ENCODE measurements at places on chromosomes 13 and 19.

GRCh38 chr13:36096461-36097416 is 34.4 kb downstream of the DCLK1 start:
- DNase-seq, result no peak

- no peak for DNase-seq
Measured at GRCh38 chr19:17398902-17399527, 5.0 kb upstream of the CCDC194 start.

DNA sequence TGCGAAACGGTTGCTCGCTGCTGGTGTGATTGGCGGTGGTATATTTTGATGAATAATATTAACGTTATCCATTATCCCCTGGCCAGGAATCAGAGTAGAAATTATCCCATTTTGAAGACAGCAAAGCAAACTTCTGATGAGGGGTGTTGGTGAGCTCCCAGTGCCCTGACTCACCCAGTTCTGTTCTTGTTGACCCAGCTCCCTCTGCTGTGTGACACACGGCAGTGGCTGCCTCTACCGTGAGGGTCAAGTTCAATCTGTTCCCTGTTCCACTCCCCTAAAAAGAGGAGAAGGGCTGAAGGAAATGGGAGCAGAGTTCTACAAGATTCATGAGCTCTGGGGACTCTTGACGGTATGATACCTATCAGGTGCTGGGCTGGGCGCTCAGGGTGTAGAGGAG is 2.0 kb downstream of the CAMSAP3 start:
- no peak for DNase-seq

DNA sequence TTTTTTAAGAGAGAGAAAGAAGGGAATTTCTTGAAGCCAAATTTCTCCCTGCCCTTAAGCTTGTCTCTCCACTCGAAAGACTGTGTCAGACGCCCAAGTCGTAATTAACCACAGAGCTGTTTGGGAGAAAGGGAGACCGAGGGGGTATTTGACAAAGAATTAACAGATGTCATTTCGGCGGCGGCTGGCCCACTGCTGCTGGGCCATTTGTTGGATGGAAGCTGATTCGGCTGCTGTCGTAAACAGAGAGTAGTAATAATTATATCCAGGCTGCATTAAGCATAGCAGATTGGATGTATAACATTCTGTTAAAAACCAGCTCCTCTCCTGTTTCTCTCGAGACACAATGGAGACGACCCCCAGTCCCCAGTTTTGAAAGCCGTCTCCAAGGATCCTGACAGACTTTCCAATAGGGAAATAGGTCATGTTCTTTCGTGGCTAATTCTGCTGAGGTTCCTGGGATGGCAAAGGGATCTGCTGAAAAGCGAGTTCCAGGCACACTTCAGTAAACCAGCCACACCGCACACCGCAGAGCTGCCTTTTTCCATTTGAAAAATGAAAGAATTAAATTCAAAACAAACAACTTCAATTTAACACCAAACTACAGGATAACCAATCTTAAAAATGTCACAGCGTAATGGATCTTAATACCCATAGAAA is 71.5 kb downstream of the KCTD15 start:
- DNase-seq, result no peak

DNA sequence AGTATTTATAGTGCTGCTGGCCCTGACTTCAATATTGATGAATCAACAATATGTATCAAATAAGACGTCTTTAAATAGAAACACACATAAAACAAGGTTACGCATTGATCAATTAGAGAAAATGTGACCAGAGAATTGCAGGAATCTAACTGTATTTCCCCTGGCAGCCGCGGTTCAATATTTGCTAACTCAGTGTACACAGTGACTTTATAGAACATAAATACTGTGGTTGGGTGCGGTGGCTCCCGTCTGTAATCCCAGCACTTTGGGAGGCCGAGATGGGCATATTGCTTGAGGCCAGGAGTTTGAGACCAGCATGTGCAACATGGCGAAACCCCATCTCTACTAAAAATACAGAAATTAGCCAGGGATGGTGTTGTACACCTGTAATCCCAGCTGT is 22.8 kb upstream of the UPF3A start:
- no peak for DNase-seq

GRCh38 chr13:74061926-74062595 is 72.1 kb downstream of the KLF12 start:
- no peak for DNase-seq

- DNase-seq, result no peak
Measured at GRCh38 chr13:44040070-44040817, 160.5 kb downstream of the LACC1 start.

DNA sequence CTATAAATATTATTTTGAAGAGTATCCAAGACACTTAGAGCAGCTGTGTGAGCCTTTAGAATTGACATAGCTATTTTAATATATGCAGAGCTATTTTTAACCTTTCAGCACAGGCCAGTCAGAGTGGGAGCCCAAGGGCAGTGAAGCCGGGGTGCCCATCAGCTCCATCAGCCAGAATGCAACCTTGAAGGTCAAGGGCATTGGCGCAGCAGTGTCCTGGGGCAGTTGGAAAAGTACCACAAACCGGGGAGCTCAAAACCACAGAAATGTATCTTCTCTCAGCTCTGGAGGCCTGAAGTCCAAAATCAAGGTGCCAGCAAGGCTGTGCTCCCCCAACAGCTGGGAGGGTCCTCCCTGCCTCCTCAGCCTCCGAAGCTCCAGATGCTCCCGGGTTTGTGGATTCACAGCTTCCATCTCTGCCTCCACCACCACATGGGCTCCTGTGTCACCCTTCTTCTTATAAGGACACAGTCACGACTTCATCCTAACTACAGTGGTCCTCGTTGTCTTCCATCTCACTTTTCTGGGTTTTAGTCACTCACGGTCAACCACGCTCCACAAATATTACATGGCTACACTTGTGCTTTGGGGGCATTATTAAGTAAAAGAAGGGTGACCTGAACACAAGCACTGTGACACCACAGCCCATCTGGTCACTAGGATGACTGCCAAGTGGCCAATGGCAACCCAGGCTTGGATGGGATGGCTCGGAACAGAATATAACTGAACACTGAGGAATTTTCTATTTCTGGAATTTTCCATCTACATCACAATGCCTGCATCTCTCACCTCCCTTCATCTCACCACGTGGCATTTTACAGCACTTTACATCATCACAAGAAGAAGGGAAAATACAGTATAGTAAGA is 15.9 kb upstream of the GAS6 start:
- no peak for DNase-seq

DNA sequence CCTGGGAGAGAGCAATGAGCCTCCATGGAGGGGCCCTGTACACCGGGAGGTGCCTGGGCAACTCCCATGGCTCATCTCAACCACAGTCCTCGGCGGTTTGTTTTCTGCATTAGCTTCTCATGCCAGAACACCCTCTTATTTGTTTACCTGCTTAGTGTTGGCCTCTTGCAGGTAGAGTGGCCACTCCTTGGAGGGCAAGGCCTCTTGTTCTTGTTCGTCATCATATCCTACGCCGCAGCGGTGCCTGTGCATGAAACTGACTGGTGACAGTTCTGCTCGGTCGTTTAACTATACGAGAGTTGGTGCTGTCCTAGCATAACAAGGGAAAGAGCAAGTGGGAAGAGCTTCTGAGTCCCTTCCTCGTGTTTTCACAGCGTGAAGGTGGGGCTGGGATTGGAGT is 40.5 kb upstream of the RNF113B start:
- no peak for DNase-seq

All from neural progenitor cell (in vitro differentiated cells).